ENCODE measurements at places on chromosomes 5 and 9.

GRCh38 chr5:82975396-82975795, 101.8 kb downstream of the TMEM167A start:
- DNase-seq, result no peak

GRCh38 chr5:136133222-136133921, 727 bp downstream of the SMAD5 start:
- DNase-seq, result peak; percentile 51

GRCh38 chr9:87713278-87713987, 12.5 kb upstream of the CTSL start:
- peak; percentile 99 for DNase-seq

- DNase-seq, result peak; percentile 71
Measured at GRCh38 chr5:158014372-158014771, 155.4 kb upstream of the CLINT1 start.

GRCh38 chr5:158521995-158522394, 577.7 kb downstream of the EBF1 start:
- DNase-seq, result peak; percentile 78

GRCh38 chr5:71887680-71888079, 168.6 kb downstream of the CARTPT start:
- peak; percentile 88 for DNase-seq

All from fibroblast of skin of right quadriceps (primary cell).